Suprapubic skin (tissue), 4 donors: ENCODE measurements at places on chromosomes 4 and X.

DNA sequence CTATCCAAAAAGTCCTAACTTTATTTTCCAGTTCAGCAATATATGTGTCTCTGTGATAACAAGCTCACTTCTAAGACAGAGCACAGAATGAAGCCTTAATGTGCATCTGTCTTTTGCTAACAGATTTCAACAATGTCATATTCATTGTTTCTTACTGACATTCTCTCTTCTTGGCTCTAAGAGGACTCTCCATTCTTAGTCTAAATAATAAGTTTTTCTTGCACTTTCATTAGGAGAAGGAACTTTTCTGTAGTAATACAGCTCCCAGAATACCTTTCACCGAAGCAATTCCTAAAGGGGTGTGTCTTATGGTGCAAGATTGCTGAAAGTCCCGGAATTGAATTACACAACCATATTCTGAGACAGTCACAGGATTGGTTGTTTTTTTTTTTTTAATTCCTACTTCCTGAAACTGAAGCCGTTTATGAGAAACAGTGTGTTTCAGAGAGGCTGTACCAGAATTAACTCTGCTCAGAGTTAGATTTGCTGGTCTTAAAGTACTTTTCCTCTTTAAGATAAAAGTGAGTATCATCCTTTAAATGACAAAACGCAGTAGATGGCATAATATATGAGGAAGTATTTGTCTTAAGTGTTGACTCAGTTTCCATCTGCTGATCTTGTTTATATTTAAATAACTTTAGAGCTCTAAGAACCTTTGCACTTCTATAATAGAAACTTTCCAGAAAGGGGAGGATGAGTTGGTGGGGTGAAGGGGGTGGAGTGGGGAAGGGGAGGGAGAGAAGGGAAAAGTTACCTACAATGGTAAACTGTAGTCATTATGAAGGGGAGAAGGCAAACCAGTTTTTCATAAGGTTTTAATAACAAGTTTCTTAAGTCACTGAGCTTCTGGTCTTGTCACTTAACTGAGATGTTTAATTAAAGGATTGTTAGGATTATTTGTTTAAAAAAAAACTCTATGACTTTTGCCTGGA lies at the start of gene ALPK1:
Gene ALPK1 (plus strand): TSS at position 421 of the 932 bp plus-strand sequence.
- DNase-seq, result no peak

DNA sequence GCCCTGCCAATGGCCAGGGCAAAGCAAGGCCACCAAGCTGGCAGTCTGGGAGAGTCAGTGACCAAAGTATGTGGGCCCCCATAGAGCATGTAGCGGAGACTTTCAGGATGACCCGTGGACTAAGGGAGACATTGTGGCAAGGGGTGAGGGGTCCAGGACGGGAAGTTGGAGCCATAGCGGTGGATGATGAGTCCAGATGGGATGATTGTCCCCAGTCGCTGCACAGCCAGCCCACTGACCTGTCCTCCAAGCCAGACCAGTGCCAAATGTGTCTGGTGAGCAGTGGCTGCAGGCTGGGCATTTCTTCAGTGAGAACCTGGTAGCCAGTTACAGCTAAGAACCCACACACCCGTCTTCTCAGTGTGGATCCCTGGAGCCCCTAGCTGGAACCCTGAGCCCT lies 34.3 kb downstream of the ZNF185 start:
- no peak for DNase-seq

GRCh38 chr4:83112231-83112630 lies 2.3 kb downstream of the PLAC8 start:
- DNase-seq, result no peak

GRCh38 chrX:78377186-78377585 lies 49.8 kb upstream of the CYSLTR1 start:
- DNase-seq, result no peak

- DNase-seq, result no peak
These were observed 36.0 kb downstream of the CLOCK start for GRCh38 chr4:55510685-55511084.

GRCh38 chr4:54909961-54910360 lies 215.4 kb downstream of the KDR start:
- DNase-seq, result no peak

GRCh38 chr4:174352061-174352819 lies 68.5 kb downstream of the CEP44 start:
- DNase-seq, result no peak

DNA sequence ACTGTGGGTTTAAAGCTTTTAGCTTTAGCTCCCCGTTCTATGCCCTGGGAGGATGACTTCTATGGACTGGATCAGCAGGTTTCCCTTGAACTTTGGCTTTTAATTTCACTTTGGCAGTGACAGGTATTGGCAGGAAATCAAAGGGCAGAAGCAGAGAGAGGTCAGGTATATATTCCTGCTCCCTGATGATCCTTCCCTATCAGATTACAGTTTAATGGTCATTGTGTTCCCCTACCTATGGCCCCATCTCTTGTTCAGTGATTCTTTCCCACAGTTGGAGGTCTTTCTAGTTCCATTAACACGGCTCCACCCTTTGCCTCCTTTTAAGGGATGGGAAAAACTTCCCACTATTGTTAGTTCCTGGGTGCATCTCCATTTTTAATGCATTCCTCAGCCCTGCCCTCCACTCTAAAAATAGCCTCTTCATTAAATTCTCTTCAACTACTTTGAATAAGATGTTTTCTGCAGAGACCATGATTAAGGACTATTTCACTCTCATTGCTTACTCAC lies 107.8 kb upstream of the TMEM47 start:
- no peak for DNase-seq

- DNase-seq, result no peak
These were observed 194.8 kb downstream of the AFF2 start for GRCh38 chrX:148695255-148695654.

DNA sequence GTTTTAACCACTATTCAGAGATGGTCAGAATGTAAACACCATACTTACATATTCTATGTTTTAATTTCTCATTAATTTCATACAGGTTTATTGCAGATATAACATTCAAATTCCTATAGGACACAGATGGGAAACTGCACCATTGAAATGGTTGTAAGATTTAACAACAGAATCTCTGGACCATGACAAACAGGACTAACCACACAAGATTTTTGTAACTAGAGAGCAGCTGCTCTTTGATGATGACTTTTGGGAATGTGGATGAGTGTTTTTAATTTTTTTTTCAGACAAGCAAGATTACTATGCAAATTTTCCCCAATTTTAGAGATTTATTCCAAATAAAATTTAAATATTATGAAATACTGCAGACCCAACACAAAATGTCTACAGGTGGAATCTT lies 610.2 kb downstream of the PCDH18 start:
- no peak for DNase-seq

- DNase-seq, result no peak
These were observed 58.8 kb downstream of the SPRY1 start for GRCh38 chr4:123455360-123455759.

GRCh38 chr4:128388352-128388630 lies 100.7 kb upstream of the PGRMC2 start:
- no peak for DNase-seq

GRCh38 chr4:150173432-150173861 lies 95.2 kb downstream of the DCLK2 start:
- DNase-seq, result no peak

GRCh38 chr4:108885211-108885610 lies 122.4 kb upstream of the ETNPPL start:
- no peak for DNase-seq

GRCh38 chr4:155972098-155972497 lies 18.4 kb upstream of the CTSO start:
- no peak for DNase-seq

DNA sequence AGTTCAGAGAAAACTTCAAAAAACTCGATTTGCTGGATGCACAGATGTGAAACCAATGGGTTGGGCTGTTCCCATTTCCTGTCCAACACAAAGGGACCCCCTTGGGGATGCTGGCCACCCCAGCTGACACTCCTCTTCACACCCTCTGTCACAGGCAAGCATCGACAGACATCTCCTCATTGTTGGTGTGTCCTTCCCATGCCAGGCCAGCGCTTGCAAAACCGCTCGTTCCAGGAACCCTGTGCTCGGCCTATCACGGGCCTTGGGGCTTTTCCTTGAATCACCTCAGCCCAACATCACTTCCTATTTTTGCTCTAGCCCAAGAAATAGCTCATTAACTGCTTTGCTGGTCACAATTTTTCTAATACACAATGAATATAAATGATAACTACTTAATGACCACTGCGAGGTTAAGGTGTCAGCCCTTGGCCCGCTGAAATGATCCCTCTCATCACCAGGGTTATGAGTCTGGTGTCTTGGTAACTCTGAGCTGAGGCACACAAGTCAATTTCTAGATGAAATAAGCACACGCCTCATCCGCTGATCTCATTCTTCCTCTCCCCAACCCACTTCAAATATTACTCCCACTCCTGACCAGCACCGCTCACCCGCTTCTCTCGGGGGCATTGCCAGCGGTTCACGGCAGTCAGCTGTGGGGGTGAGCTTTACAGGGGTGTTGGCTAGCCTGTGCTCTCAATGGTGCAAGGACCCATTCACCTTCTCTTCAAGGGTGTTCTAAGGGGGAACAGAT lies 32.3 kb downstream of the BCOR start:
- DNase-seq, result no peak

DNA sequence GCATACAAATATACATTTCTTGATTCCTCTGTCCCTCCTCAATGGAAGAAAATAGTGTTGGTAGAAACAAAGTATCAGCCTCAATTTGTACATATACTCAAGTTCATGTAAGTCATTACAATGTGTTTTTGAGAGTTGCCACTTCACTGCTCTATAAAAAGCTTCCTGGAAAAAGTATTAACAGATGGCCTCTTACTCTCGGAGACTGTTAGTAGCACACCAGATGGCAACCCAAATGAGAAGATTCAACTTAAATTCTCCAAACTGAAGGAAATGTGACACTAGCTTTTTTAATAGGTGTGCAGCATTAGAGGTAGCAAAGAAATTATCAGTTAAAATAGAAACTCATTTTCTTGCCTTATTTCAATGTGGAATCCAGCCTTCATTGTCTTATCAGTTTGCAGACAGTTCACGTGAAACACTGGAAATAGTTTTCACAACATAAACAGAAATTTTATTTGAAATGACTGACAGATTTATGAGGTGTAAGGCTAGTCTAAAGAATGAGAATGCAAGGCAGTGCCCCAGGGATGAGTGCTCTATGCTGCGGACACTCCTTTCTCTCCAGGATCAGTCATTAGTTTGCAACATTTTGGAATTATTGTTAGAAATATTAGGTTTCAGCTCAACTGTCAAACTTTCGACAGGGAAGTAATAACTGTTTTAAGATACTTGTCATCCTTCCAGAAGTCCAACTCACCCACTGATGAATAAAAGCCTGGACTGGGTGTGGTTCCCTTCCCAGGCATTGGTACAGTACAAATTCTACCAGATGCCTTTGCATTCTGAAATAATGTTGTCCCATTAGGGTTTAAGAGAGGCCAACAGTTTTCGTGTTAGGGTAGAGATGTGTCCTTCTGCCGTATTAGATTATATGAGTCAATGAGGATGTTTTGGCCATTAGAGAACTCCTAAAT lies 50.9 kb downstream of the IDS start:
- DNase-seq, result no peak

DNA sequence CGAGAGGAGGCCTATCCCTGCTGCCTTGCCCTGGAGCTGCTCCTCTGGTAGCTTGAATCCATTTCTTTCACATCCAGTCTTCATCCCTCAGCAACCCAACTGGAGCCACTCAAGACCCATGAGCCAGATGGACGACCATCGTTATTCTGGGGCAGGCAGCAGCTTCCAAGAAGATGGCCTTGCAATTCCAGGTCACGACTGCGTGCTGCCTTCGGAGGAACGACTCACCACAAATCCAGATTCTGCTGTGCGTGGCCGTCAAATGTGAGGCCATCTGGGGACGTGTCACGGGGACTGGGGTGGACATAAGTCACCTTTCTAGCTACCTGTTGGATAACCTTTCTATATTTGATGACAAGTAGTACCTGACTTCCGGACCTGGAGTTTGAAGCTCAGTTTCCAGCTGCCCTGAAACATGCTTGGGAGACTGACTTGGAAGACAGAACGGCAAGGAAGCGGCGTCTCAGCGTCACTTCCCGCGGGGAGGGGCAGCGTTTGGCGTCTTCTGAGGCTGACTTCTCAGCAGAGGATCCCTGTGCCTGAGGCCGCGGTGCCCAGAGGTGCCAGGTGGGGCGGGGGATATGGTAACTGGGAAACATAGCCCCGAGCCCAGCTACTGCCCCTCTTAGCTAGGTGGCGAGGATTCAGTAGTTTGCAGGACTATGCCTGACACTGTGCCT lies 11.7 kb upstream of the TMEM271 start:
- no peak for DNase-seq

- no peak for DNase-seq
These were observed 1.3 kb downstream of the STOX2 start for GRCh38 chr4:183906489-183906738.

GRCh38 chrX:97266406-97267121 lies 382.9 kb downstream of the RPA4 start:
- DNase-seq, result no peak

DNA sequence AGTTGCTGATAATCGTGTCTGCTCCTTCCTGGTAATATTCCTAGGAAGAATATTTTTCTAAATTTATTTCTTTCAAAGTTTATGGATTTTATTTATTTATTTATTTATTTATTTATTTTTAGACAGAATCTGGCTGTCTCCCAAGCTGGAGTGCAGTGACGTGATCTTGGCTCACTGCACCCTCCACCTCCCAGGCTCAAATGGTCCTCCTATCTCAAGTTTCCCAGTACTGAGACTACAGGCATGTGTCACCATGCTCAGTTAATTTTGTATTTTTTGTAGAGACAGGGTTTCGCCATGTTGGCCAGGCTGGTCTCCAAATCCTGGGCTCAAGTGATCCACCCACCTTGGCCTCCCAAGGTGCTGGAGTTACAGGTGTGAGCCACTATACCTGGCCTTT lies 48.9 kb downstream of the PDLIM5 start:
- DNase-seq, result no peak

DNA sequence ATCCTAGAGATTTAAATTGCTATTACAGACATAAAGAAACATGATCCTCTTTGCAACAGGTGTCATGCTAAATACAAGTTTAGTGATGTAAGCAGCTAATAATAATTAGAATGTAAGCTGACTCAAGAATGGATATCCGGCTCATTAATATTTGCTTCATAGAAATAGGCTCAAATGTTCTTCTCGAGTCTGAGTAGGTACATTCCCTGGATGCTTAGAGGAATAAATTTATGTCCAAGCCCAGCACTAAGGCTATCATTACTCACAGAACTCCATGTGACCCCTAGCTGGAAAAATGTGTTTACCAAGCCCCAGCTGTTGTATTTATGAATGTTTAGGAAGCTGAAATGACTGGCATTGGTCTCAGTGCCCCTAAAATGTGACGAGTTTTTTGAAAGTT lies 87.6 kb upstream of the TSPAN7 start:
- no peak for DNase-seq

GRCh38 chr4:77076889-77077635 lies 1.3 kb upstream of the CCNI start:
- DNase-seq, result no peak

DNA sequence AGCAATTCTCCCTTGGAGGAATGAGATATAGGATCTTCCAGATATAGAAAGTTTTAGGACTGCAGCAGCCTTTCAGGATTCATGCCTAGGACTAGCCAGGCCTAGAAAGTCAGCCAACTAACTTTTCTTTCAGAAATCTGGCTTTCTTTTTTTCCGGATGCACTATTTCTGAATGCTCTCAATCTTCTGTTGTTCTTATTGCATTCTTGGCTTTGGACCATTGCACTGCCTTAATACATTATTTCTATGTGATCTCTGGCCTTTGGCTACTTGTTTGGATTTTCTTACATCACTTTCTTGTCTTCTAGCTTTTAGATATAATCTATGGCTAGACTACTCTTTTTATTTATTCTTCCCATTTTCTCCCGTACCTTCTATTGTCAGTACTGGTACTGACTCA lies 813.1 kb upstream of the HTR2C start:
- no peak for DNase-seq
